Neural crest cell (in vitro differentiated cells): ENCODE measurements at places on chromosomes 7 and 10.

DNA sequence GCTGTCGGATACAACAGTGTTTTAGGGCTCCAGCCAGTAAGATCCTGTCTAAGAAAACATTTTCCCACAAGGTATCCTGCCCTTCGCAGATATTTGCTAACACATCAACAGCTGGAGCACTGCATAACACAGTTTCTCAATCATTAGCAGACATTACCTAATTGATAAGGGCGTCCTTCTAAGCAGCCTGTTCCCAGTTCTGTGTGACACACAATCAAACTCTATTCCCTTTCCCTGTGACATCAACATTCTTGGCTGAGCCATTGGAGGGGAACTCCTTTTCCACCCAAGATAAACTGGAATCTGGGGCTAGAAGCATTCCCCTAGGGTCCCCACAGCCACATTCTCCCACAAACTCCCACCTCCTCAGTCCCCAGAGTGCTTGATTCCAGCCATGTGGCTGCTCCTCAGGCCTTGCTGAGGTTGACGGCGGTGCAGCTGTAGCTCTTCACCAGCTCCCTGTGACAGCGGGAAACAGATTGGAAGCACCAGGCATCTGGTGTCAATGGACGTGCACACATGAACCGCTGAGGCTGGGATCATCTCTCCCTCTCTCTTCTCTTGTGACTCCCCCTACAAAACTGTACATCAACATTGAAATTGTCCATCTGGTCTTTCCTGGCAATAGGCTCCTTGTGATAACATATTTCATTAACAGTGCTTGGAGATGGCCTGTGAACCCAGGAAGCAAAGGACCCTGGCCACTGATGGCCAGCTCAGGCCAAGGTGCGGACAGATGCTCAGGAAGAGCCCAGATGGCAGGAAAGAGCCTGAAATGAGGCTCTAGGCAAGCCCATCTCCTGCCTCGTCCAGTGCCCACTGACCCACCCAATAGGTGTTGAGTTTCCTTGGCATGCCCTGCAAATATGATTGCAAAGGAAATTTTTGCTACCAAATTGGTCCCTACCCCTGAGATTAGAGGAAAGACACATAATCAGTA lies 131.1 kb upstream of the TBX20 start:
- no peak for DNase-seq

DNA sequence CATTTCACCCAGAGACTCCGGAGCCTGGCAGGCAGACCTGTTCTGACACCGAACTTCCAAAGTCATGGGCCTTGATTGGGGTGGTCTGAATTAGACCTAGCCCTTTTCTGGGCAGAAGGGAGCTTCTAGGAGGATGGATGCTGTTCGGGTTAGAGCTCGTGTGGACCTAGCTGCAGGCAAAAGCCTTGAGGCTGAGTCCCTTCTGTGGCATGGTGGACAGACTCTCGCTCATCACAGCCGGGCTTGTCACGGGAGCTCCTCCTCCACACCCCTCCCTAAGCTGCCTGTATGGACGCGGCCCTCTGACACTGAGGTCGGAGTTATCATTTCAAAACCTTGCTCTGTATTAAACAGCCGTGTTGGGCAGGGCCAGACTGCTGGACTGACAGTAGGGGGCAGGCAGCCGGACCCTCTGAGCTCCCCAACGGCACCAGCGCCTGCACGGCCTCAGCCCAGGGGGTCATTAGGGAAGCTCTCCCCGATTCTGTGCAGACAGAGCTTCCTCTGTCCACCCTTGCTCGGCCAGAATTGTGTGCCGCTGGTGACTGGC lies 2.2 kb downstream of the IRF5 start:
- no peak for DNase-seq

DNA sequence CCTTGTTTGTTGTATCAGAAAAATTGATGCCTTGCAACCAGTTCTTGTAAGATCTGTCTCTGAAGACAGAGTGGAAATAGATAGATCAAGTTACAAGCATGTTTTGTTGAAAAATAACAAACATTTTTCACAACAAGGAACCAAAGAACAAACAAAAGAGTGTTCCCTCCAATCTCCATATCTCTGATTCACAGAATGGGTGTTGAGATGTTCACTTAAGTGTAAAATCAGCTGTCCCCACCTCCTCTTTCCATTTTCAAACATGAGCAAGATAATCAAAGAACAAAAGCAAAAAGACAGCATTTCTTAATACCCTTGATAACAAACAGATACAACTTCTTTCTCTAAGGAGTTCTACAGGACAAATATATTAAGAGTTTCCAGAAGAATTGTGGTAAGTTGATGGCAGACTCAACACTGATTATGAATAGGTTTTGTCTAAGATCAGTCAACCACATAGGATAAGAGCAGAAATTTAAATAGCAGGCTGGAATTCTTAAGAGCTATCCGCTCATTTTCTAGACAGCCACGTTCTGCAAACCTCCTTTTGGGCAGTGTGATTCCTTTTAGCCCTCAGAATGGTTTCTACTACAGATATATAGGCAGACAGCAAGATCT lies 970.9 kb upstream of the AUTS2 start:
- no peak for DNase-seq

DNA sequence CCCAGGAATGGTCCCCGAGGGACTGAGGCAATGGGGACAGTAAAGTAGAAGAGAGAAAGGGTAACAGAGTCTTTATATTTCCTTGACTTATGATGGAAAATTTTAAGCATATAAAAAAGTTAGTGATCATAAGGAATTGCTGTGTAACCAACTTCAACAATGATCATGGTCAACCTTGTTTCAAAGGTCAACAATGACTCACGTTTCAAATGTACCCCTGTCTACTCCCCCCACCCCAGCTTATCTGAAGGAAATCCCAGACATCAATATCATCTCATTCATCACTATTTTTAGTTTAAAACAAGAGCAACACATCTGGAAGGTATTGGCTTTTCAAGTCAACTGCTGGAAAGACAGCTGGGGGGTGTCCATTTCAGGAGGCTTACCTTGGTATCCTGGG lies 92.9 kb downstream of the SMURF1 start:
- no peak for DNase-seq

DNA sequence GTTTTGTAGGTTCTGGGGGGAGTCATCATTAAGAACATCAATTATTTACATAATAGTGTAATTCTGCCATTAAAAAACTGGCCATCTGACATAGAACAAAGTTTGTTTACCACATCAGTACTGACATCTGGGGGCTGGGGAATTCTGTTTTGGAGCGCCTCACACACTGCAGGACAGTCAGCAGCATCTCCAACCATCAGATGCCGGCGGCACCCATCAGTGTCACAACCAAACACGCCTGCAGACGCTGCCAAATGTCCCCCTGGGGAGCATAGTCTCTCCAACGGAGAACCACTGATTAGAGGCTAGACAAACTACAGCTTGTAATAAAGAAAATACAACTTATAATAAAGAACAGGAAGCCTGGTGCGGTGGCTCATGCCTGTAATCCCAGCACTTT lies 26.0 kb downstream of the GNA12 start:
- DNase-seq: no peak

DNA sequence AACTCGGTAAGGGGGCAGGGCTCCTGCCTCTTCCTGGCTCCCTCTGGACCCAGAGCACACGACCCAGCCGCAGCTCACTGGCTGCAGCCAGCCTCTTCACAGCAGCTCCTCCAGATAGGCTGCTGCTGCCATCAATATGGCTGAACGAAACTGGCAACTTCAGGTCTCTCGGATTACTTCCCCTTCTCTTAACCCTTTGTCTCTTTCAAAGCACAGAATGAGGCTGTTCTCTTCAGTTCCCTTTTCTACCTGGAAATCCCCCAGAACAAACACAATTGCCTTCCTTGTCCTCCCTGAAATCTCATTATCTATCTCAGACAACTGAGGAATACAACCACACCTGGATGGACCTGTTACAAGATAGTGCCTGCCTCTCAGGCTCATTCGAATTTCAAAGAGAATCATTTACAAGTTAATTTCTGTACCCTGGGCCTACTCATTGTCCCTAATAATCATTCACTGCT lies 193.4 kb upstream of the MBL2 start:
- DNase-seq: no peak

- no peak for DNase-seq
Observed at GRCh38 chr7:56213574-56213973, 97.4 kb upstream of the NUPR2 start.

- no peak for DNase-seq
Observed at GRCh38 chr10:44706745-44707144, 204.4 kb upstream of the TMEM72 start.

- DNase-seq: no peak
Observed at GRCh38 chr7:133670250-133670649, 417.4 kb downstream of the EXOC4 start.

GRCh38 chr7:75534727-75535307 lies 42.7 kb downstream of the SPDYE5 start:
- no peak for DNase-seq

GRCh38 chr10:86956848-86957448 lies 467 bp downstream of the MMRN2 start:
- DNase-seq: no peak

- no peak for DNase-seq
Observed at GRCh38 chr10:92208157-92208720, 82.6 kb downstream of the CPEB3 start.

DNA sequence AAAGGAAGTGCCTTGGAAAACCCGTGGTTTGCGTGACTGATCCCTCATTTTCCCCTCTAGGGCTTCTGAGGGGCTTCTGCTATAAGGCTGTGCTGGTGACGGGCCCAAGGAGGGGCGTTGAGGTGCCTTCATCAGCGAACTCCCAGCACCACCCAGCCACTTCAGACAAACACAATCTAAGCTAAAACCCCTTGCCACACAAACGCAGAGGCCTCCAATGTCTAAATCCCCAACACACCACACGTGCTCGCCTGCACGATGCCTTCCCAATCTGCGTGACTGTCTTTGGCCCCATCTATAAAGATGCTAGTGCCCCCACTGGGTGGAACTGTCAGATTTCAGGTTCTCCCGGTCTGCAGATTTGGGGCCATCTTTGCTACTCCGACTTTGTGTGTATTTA lies 4.1 kb upstream of the GAD2 start:
- DNase-seq: no peak

GRCh38 chr7:151616443-151617213 lies 96.9 kb upstream of the RHEB start:
- DNase-seq: no peak

DNA sequence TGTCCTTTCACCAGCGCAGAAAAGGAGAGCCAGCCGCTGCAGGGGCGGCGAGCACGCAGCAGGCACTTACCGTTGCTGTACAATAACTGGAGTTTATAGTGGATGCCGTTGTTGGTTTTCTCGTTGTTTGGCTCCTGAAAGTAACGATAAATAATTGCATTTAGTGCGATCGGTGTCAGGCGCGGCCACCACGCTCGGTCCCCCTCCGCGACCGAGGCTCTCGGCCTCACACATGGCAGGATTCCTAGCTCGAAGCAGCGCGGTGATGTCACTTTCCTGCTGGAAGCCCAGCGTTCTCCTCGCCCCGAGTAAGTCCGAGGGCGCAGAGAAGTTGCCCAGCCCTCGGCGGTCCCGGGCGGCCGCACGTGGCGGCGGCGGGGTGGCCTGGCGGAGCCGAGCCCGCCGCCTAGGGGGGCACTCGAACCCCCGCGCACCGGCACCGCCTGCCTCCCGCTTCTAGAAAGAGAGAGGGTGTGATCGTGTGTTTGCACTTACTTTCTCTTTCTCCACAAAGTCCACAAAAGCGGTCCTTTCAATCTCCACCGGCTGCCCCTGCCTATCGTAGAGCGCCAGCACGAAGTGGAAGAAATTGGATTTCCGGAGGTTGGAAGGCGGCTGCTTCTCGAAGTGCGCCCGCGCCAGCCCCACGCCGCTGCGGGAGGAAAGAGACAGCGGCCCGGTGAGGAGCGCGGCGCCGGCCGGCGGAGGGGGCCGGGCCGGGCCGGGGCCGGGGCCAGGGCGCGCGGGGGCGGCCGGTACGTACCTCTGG lies 1.0 kb downstream of the EBF3 start:
- no peak for DNase-seq

DNA sequence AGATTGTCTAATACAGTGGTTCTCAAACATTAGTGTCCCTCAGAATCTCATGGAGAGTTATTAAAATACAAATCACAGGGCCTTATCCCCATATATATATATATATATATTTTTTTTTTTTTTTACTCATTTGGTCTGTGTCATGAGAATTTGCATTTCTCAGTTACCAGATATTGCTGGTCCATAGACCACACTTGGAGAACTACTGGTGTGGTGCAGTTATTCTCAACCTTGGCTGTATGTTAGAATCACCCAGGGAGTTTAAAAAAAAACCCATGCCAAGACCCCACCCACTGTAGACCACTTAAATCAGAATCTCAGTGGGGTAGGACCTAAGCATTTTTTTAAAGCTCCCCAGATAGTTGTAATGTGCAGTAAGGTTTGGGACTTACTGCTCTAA lies 179.9 kb downstream of the AUTS2 start:
- DNase-seq: no peak

- no peak for DNase-seq
Observed at GRCh38 chr7:69516238-69516820, 81.9 kb upstream of the AUTS2 start.

DNA sequence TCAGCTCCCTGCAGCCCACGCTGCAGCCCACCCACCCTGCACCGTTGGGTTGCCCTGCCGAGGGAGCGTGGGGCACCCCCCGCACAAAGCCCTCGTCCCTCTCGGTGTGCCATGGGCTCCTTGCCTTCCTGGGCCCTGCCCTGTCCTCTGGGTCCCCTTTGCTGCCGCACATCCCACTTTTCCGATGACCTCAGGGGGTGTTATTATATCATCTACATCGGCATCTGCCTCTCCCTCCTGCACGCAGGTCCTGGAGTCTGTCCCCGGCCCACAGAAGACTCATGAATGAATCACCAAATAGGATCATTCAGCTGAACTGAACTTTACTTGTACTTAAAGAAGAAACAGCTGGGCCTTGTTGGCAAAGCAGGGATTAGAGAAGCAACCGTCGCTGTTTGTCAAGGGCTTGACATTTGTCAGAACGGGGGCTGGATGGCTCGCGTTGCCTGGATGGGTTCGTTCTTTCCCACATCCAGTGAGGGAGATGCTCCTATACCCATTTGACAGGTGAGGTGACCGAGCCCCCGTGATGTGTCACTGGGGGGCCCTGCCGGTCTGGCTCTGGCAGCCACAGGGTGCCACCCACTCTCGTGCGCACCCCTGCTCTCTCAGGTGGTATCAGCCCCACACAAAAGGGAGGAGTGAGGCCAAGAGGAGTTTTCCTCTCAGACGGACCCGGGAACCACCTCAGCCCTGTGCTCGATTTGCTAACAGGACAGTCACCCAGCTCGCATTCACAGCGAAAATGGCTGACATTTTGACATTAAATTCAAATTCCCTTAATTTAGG lies 58.6 kb upstream of the EBF3 start:
- DNase-seq: no peak

DNA sequence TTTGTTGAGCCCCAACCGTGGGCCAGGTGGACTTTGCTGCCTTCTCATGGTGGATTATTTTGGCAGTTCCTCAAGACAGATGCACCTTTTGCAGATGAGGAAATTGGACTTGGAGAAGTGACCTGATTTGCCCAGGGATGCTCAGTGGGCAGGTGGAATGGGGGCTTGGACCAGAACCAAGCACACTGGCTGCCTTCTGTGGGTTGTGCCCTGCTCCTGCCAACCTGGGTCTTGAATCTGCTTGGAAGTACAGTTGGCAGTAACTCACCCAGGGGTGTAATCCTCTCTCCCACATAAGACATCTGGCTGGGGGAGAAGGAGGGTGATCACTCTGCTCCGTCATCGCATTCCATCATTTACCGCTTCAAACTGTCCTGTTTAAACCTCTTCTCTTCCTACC lies 110.5 kb upstream of the GPR26 start:
- no peak for DNase-seq

GRCh38 chr10:19518632-19519031 lies 297.6 kb upstream of the PLXDC2 start:
- DNase-seq: no peak

GRCh38 chr7:90593205-90593604 lies 2.9 kb upstream of the CDK14 start:
- no peak for DNase-seq
